ENCODE measurements at places on chromosomes 4 and X.

- DNase-seq = no peak
These were observed 256.3 kb downstream of the CENPC start for GRCh38 chr4:67288964-67289363.

DNA sequence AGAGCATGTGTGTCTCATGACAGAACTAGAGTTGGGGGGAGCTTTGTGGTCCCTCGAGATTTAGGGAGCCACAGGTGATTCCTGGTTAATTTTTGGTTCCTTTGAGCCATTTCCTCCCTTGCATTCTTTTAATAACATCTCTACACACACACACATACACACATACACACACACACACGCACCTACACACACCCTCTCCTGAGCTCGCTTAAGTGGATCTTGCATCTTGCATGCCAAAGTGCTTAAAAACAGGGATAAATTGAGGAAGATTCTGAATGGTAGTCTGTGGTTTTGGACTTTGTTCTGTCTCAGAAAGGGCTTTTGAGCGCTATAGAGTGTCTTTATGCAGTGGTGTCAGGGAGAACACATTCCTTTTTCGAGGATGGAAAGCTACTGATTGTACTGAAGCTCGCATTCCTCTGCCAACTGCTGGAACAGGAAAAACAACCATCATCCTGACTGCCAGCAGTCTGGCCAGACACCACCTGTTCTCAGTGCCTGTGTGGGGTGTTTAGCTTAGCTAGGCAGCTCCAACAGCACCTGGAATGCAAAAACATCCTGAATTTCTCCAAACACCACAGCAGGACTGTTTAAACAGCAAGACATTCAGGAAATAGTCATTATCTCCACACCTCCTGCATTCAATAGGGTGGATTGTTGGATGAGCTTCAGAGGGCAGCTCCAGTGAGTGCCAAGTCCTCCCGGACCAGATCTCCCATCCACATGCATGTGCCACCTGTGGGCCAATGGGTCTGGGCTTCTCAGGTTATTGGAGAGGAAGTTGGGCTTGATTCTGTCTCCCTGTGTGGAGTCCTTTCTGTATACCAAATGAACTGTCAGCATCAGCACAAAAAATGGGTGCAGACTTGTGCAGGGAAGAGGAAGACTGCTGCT is 21.9 kb upstream of the IGFBP7 start:
- no peak for DNase-seq

DNA sequence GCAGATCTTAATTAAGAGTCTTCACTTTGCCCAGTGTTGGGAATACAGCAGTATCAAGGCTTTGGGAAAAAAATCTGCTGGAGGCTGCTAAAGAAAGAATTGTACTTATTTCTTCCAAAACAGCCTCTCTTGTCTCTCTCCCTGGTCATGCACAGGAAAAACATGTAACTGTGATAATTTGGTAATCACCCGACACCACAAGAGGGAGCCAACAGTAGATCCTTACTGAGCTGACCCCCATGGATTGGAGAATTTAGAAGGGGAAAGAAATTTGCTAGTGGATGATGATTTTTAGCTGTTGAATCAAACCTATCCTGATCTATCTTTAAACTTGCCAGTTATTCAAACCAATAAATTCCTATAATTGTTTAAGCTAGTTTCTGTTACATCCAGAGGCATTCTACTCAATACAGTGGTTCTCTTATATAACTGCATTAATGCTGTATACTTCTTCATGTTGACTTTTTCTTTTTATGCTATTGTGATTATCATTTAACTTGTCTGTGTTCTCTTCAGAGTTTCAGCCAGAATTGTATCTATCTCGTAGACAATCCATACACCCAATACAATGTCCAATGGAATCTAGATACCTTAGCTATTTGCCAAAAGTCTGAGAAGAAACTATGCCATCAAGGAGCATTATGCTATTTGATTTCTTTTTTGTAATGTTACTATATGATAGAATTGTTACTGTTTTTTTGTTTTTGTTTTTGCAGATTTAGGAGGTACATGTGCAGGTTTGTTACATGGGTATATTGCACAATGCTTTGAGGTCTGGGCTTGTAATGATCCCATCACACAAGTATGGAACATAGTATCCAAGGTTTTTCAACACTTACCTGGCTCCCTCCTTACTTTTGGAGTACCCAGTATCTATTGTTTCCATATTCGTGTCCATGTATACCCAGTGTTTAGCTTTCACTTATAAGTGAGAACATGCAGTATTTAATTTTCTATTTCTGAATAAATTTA is 31.3 kb upstream of the ARHGEF38 start:
- peak; percentile 60 for DNase-seq

- no peak for DNase-seq
These were observed 1975.1 kb upstream of the AGA start for GRCh38 chr4:179417357-179417756.

GRCh38 chr4:30073011-30073710 is 647.0 kb upstream of the PCDH7 start:
- DNase-seq = no peak

GRCh38 chrX:2503591-2504500 is 3.1 kb upstream of the DHRSX start:
- DNase-seq = no peak

Data from colonic mucosa (tissue), 4 donors.